ENCODE measurements at places on chromosomes 5 and 9. TPM values are rescaled to one million over a fixed set of nuclear protein-coding genes. Genes with fewer than 3 reads are reported as not detected.

GMCL2 gene
- total RNA-seq = not detected

HAPLN1 gene
- total RNA-seq = not detected

GRCh38 chr5:88657906-88658775 lies 224.8 kb downstream of the MEF2C start:
- DNase-seq = no peak

DNA sequence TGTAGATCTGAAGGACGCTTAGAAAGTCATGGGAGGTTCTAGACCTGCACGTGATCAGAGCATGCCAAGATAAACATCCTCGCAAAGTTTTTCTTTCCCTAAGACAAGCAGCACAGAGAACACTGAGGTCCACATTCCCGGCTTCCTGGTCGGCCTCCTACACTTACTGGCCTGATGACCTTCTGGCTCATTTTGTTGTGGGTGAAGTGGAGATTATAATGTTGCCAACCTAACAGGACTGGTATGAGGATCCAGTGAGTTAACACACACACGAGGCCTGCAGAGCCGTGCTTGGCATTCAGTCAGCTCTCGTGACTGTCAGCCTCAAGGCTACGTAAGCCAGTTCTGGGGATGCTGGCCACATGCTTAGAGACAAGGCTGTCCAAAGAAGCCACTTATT lies 186.0 kb downstream of the TENT4A start:
- no peak for DNase-seq

GRCh38 chr5:173642895-173643481 lies 26.5 kb upstream of the BOD1 start:
- no peak for DNase-seq

DNA sequence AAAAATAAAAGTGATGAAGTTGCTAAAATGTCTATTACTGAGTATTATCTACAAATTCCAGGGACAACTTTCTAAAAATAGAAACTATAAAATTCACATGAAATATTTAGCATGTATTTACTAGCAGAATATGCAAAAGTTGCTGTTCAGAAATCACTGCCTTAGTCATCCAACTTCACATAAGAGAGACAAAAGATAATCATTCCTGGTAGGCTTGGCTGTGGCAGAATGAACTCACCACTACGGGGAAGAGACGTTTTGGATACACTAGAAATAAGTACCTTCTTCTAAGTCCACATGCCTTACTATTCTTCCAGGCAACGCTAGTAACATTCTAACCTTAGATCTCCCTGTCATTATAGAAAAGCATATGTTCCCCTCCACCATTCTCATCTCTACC lies 272.2 kb downstream of the BNC2 start:
- no peak for DNase-seq

GRCh38 chr5:5421149-5421960 lies 1.1 kb upstream of the ICE1 start:
- DNase-seq = no peak
